ENCODE measurements at places on chromosomes 5 and 9.

DNA sequence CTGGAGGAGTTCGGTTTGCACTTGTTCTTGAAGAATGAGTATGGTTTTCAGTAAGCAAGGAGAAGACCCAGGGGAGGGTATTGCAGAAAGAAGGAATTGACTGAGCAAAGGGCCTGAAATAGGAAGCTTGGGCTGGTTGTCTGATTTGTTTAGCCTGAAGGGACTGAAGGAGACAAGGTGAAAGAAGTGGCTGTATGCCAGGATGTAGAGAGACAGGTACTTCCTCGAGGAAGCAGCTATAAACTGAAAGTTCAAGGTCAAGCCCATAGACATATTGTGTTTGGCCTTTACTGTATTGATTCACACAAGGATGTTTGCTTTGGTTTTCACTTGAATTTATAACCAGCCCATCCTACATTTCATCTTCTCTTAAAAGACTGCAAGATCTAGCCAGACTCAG lies 183.1 kb downstream of the PALM2AKAP2 start:
- DNase-seq = no peak

- no peak for DNase-seq
Observed at GRCh38 chr9:35905051-35905781, 786 bp upstream of the HRCT1 start.

DNA sequence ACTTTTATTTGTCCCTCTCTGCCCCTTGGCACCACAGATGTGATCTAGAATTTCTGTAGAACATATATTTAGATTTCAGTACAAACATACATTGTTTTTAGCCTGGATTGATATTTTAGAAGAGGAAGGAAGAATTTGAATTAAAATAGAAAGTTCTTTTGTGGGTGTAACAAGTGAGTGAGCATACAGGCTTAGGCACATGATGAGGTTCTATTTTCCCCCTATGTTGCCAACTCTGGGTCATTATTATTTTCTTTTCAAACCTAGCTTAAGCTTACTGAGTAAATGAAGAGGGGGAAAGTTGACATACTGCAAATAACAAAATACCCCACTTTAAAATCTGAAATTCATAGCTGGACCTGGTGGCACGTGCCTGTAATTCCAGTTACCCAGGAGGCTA lies 102.9 kb downstream of the GCNT1 start:
- no peak for DNase-seq

DNA sequence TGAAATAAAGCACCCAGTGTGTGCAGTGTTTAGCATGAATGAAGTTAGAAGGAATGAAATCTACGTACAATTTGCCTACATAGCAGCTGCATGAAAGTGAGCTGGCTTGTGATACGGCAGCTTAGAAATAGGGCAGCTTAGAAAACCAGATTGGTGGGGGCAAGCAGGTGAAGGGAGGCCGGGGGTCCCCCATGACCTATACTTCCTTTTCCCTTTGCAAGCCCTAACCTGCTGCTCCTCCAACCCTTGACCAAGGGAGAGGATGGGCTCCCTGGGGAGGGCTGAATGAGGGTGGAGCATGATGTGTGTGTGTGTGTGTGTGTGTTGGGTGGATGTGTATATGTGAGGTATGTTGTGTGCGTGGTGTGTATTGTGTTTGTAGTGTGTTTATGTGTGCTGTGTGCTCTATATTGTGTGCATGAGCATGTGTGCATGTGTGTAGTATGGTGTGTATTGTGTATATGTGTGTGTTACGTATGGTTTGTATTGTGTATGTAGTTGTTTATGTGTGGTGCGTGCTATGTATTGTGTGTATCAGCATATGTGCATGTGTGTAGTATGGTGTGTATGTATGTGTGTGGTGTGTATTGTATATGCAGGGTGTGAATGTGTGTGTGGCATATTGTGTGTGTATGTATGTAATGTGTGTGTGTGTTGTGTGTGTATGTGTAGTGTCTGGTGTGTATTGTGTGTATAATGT lies 72.1 kb downstream of the TENT4A start:
- no peak for DNase-seq

DNA sequence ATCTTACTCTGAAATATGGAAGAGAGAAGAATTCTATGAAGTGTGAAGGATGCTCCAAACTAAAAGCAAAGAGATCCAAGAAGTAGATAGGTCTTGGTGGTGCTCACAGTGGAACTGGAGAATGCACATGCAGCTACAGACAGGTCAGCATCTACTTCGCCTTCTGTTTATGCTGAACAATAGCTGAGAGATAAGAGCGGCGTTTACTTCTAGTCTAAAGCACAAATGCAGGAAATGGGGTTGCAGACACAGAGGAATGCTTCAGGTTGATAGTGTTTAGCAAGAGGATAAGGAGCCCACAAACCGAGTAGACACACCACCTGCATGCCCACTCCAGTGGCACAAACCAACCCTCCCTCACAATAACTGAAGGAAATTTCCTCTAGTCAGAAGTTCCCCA lies 180.0 kb upstream of the RGMB start:
- DNase-seq = no peak

All from NCI-H526 (cell line).